ENCODE measurements at places on chromosomes 12 and 14. TPM values are rescaled to one million over a fixed set of nuclear protein-coding genes. Genes with fewer than 3 reads are reported as not detected.

TAS2R42 gene
- not detected for polyA plus RNA-seq

KRT2 gene
- polyA plus RNA-seq, result not detected

PROX2 gene
- polyA plus RNA-seq, result not detected

SLC10A1 gene
- not detected for polyA plus RNA-seq

KLRC2 gene
- polyA plus RNA-seq, result 0.15 TPM

KRT4 gene
- not detected for polyA plus RNA-seq

DNAI7 gene
- polyA plus RNA-seq, result 0.68 TPM

IGF1 gene
- 6.8 TPM for polyA plus RNA-seq

DTX1 gene
- polyA plus RNA-seq, result 2.1 TPM

ADCY4 gene
- polyA plus RNA-seq, result 19.7 TPM

DNA sequence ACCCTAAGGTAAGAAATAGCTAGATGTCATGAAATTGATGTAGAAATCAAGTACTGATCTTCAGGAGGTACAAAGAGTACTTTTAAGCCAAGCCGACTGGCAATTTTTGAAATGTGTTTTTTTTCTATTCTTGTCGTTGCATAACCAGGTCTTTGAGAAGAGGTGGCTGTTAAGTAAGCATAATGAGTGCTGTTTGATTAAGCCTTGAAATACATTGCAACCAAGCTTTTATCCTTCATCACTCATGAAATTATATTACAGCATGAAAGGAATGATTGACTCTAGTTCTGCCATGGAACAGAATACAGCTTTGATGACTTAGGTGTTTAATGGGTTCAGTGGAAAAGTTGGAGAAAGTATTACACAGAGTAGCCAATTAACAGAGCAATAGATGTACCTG is 1720.2 kb upstream of the SEL1L start:
- DNase-seq, result no peak
- H3K4me3 ChIP-seq, result no peak overlapping the region
- H3K4me1 ChIP-seq, result no peaks in the 10 kb centered on the region

DNA sequence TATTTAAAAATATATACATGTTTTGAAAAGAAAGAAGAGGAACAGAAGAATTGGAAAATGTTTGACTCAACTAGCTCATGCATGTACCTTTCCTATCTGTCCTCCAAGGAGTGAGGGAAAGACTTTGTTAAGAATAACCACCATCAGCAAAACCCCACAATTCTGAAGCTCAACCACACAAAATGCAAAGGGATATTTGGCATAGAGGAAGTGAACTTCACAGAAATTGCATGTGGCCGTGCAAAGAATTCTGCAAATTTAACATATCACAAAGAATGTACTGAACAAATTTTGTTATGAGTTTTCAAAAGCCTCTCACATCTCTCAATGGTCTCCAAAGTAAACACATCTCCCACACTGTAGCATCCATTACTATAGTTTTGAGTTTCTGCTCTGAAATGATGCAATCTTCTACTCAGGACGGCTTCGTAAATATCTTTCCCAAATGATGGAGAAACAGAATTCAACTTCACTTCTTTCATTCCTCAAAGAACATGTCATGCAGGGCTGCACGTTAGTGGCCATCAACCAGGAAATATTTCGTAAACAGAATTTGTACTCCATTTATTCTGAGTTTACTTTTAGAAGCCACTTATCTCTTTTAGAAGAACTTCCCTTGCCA is 17.6 kb downstream of the DUSP6 start:
- H3K27ac ChIP-seq, result no peak overlapping the region
- H3K4me3 ChIP-seq, result no peak overlapping the region
- H3K27me3 ChIP-seq, result no peaks in the 10 kb centered on the region

GRCh38 chr12:51219322-51219721 is 1.5 kb upstream of the POU6F1 start:
- no peak overlapping the region for H3K27ac ChIP-seq
- no peak overlapping the region for H3K4me3 ChIP-seq
- H3K27me3 ChIP-seq, result no peaks in the 10 kb centered on the region
- no peak for DNase-seq

DNA sequence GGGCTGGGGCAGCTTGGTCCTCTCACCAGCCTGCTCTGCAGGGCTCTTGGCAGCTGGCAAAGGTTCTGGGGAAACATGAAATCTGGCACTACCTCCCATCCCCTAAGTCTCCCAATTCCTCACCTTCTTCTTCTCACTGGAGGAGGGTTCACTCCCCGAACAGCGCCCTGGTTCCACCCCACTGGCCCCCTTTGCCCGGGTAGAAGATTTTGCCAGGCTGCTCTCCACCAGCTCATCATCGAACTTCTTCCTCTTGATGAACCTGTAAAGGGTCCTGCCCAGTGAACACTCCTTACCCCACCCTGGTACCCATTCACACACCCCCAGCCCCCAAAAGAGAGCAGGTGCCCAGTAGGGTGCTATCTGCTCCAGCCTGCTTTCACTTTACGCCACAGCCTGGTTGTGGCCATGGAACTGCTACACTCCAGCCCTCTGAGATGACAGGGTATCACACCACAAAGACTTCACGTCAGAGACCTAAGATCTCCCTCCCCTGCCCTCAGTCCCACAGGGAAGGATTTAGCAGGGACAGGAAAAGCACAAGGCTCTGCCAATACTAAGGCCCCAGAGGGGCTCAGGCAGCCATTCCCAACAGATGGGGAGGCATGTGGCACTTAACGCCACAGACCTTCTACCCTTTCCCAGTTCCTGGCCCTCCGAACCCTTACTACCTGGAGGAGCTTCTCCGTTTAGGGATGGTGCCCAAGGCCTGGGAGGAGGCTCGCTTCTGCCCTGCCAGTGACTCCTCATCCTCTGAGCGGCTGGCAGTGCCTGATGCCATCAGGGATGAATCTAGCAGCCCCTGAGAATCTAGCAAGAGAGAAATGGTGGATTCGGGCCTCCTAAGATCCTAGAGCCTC is 2.3 kb downstream of the MCRS1 start:
- no peak overlapping the region for H3K4me3 ChIP-seq
- DNase-seq, result no peak

DNA sequence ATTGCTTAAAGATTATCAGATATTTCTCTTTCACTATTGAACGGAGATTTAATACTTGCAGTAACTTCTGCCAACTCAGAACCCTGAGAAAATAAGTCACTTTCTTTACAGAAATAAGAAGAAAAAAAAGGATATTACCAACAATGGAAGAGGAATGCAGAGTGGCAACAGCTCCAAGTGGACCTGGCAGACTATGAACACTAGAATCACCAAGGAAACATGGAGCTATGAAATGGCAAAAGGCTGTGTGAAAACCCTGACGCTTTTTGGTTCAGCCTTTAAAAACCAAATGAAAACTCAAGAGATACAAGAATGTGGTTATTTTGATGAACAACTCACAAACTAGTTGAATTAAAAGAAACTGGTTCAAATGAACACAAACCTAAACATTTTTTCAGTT is 17.7 kb downstream of the DTD2 start:
- no peak overlapping the region for H3K4me3 ChIP-seq
- H3K27me3 ChIP-seq, result no peaks in the 10 kb centered on the region
- H3K36me3 ChIP-seq, result no peaks in the 10 kb centered on the region
- H3K27ac ChIP-seq, result no peak overlapping the region
- no peak for DNase-seq

- no peaks in the 10 kb centered on the region for H3K36me3 ChIP-seq
- peaks cover 31% of the 10 kb centered on the region for H3K4me1 ChIP-seq
- peak overlapping the region; percentile 80 for H3K27ac ChIP-seq
- no peak for DNase-seq
- H3K27me3 ChIP-seq, result no peaks in the 10 kb centered on the region
- no peak overlapping the region for H3K4me3 ChIP-seq
Observed at GRCh38 chr14:68650404-68650994, 142.4 kb downstream of the ZFP36L1 start.

- DNase-seq, result peak; percentile 32
- H3K4me3 ChIP-seq, result no peak within 1 kb of the TSS
Observed at GRCh38 chr12:71938728-71939385, at the start of gene TPH2. Gene TPH2, plus strand, starts transcription at chr12:71938845. Its CDS starts 142 bp downstream, at chr12:71938987.

- H3K36me3 ChIP-seq, result no peaks in the 10 kb centered on the region
- no peaks in the 10 kb centered on the region for H3K4me1 ChIP-seq
- no peaks in the 10 kb centered on the region for H3K27me3 ChIP-seq
Observed at GRCh38 chr12:47249082-47249481, 169.3 kb upstream of the AMIGO2 start.

GRCh38 chr12:58540480-58541299 is 379.6 kb downstream of the LRIG3 start:
- no peak overlapping the region for H3K27ac ChIP-seq
- no peak overlapping the region for H3K4me3 ChIP-seq
- no peaks in the 10 kb centered on the region for H3K27me3 ChIP-seq
- no peaks in the 10 kb centered on the region for H3K4me1 ChIP-seq
- DNase-seq, result peak; percentile 82
- H3K36me3 ChIP-seq, result no peaks in the 10 kb centered on the region

- H3K36me3 ChIP-seq, result no peaks in the 10 kb centered on the region
- no peak for DNase-seq
- no peak overlapping the region for H3K4me3 ChIP-seq
- no peak overlapping the region for H3K27ac ChIP-seq
Observed at GRCh38 chr14:75793806-75794205, 132.8 kb downstream of the TTLL5 start.

DNA sequence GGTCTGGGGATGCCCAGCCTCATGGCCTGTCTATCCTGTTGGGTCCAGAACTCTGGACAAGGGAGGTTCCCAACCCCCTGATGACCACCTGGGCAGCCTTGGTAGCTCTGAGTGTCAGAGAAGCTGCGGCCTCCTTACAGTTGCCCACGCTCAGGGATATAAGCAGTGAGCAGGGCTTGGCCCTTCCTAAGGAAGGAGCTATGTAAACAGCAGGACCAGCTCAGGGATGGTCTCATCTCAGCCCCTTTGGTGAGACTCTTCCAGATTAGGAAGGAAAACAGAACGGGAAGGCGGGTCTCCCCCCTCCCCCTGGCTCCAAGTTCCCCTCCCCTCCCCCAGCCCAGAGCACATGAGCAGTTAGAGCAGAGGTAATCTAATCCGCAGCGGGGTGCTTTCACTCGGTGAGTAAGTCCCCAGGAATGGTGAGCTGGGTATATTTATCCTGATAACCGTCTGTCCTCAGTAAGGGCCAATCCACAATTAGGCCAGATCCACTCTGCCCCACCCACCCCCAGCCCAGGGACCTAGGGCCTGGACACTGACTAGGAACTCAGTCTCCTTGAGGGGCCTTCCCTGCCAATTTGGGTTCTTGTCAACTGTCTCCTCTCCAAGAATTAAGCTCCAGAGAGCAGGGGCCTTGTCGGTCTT is 29.5 kb upstream of the RPLP0 start:
- no peaks in the 10 kb centered on the region for H3K36me3 ChIP-seq
- DNase-seq, result peak; percentile 73
- no peak overlapping the region for H3K4me3 ChIP-seq
- H3K27ac ChIP-seq, result peak overlapping the region; percentile 75
